ENCODE measurements at places on chromosomes 11 and 22.

GRCh38 chr11:77776455-77776854 is 44.1 kb downstream of the RSF1 start:
- DNase-seq, result no peak

GRCh38 chr11:38256436-38256835 is 1658.4 kb upstream of the RAG2 start:
- DNase-seq, result no peak

- DNase-seq, result no peak
Observed at GRCh38 chr11:75896843-75897419, 81.9 kb downstream of the UVRAG start.

DNA sequence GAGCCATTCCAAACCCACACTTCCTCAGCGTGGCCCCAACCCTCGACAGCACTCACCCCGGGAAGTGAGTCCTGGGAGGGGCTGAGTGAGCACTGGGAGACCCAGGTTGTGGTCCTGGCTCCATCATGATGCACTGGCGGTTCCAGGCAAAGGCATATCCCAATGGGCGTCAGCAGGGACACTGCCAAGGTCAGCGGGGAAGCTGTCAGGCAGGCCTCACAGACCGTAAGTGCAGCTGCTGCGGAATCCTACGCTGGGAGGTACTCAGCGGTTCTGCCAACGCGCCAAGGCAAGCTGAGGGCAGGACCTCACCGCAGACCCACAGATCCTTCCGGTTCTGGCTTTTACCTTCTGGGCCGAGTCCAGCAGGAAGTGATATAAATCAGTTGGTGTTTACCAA is 1.4 kb upstream of the GAL3ST1 start:
- DNase-seq, result no peak

- DNase-seq, result no peak
Observed at GRCh38 chr11:2787816-2788167, 88.0 kb upstream of the KCNQ1OT1 start.

DNA sequence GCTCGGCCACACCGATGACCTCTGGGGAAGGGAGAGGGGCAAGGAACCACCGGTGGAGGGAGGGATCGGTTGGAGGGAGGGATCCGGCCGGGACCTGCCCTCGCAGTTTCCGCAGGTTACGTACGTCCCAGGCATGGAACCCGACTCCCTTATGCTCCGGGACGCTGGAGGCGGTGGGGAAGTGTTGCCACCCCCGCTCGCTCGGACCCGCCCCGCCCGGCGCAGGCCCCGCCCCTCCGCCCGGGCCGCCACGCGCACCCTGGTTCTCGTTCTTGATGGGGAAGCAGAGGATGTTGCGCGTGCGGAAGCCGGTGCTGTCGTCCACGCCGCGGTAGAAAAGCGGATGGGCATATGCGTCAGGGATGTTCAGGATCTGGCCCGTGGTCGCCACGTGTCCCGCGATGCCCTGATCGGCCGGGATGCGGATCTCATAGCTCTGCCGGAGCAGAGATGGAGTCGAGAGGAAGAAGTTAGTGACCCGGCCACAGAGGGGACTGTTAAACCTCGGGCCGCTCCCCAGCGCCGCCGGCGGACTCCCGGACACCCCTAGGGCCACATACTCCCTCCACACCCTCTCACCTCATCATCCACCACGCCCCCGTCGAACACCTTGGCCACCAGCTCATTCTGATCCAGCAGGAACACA is 89.8 kb downstream of the PDE2A start:
- DNase-seq, result peak; percentile 35

DNA sequence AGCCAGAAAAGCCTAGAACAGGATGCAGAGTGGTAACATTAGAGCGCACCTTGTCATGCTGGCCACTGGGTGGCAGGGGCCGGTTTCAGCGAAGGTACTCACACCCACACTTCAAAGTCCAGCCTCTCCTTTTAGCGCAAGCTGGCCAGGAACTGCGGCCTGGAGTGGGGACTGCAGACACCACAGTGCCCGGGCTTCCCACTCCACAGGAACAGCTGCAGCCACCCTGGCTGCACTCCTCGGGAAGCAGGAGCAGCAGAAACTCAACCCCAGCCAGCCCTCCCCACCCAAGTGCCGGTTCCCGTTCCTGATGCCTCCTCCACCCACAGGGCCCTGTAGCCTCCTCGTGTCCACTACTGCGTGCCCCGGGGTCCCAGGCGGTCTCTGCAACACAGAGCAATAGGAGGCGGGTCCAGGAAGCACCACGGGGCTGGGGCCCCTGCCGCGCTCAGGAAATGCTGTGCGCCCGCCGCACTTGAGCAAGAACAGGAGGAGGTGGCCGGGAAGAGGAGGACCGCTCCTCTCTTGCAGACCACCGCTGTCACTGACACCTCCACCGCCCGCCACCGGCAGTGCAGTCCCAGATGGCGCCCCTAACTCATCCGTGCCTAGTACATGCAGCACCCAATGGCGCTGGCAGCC is 2.2 kb downstream of the RFPL2 start:
- DNase-seq, result no peak

GRCh38 chr11:134727204-134727603 is 315.2 kb upstream of the B3GAT1 start:
- no peak for DNase-seq

- DNase-seq, result no peak
Observed at GRCh38 chr11:126420698-126421256, 65.3 kb downstream of the ST3GAL4 start.

DNA sequence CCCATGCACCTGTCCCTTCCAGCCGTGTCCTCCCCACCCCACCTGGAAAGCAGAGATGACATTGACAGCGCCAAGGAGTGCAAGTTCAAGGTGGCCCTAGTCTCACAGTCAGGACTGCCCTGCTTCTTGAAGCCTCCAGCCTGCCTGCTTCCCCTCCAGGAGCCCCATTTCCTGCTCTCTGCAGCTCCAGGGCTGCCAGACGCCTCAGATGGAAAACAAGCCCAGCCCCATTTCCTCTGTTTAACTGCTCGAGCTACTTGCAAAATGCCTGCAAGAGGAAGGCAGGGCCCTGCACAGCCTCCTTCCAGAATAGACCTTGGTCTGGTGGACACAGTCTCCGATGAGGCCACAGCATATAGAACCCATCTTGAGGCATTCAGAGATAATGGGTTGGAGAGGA is 5.0 kb upstream of the DGKZ start:
- no peak for DNase-seq

DNA sequence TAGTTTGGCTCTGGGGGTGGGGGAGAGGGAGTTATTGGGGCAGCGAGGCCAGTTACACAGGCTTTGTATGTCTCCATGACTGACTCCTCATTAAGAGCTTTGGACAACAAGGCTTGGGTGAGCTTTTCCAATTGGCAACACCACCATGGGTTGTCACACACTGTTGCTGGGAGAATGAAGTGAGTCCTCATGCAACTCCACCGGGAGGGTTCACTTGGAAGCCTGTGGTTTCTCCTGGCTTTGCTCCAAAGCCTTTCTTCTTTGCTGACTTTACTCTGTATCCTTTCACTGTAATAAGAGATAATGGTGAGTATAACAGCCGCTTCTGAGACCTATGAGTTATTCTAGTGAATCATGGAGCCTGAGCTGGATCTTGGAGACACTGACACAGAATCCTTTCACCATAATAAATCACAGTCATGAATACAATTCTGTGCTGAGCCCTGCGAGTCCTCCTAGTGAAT is 24.9 kb downstream of the EIF3F start:
- no peak for DNase-seq

DNA sequence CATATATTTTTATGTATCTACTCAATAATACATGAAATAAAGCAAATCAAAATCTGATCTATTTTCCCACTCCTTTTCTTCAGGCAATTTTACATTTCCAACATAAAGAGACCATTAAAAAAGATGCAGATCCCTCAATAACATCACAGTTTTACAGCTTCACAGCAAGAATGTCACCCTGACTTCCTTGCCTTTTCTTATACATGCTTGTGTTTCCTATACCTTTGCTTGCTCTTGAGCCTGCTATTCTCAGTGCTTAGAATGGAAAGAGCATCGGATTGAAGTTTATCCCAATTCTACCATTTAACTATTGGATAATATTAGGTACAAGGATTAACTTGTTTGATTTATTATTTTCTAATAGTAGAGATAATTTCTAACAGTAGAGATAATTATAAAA is 176.7 kb downstream of the CNTN5 start:
- DNase-seq, result no peak

DNA sequence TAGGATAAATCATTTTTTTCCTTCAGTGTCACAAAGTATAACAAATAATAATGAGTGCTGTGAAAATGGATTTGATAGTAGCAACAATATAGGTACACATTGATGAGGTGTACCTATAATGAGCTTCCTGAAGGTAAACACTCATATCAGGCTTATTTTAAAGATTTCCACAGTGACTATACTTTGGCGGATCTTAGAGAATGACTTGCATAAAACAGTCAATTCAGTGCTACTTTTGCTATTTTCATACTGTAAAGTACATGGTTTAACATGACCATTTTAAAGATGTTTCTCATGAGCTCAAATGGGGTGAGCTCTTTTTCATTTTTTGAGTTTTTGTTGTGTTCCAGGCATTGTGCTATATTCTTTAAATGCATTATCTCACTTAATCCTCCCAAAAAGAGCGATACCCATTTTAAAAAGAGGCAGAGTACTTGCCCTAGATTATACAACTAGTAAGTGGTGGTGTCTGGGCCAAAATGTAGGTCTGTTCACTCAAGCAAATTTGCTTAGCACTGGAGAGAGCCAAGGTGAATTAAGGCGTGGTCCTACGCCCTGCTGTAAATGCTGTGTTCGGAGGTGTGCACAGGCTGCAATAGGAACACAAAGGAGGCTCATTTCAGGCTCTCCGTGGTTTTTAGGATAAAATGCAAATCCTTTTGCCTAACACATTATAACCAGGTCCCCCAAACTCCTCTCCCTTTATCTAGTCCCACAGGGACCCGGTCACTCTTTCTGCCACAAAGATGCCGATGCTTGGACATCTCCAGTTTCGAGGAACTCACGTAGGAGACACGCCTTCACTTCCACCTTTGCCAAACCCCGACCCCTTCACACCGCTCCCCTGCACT is 617 bp upstream of the ALKBH3 start:
- DNase-seq, result no peak

DNA sequence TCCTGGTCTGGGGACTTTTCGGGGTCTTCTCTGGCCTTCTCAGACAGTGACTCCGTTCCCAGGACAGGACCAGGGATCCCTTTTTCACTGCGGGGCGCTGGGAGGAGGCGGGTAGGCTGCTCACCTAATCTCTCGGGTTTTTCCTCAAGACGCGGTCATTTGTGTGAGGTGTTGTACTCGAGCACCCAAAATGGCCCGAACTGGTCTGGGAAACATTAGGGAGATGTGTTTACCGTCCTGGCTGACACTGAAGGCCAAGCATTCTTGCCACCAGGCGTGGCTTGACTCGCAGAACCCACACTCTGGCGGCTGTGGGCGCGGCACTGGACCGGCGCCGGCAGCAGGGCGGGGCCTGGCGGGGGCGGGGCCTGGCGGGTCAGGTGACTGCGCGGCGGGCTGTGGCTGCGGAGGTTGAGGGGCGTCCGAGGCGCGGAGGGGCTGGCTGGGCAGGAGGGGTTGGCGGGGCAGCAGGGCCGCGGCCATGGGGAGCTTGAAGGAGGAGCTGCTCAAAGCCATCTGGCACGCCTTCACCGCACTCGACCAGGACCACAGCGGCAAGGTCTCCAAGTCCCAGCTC is at the start of gene SWAP70:
TSS of gene SWAP70 (plus strand) at position 379 of the 577 bp plus-strand sequence. CDS start at position 482, 103 bp downstream.
- peak; percentile 68 for DNase-seq

DNA sequence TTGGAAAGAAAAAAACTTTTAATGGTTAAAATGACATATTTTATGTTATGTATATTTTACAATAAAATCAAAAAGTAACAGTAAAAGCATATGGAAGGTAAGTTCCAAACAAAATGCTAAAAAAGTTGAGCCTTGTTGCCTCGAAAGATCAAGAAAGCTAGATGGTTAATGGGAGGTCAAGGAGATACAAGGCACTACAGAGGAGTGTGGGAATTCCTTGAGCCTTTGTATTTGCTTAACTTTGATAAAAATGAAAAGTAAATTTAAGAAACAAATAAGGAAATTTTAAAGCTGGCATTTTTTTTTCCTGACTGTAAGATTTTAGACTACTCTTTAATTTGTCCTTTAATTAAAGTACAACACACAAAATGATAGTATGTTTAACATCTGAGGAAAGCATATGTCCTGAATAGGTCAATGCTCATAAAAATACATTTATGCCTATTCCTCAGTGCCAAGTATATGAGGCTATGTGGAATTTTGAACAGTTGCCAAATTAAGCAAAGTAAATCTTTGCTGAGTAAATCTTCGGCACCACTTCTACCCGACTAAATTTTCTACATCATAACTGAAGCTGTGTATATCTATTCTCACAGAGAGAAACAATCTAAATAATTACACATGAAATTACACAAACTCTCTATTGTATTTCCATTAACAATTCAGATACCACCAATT is 108.8 kb downstream of the TTC28 start:
- DNase-seq, result no peak

- DNase-seq, result no peak
Observed at GRCh38 chr11:30818721-30819120, 232.6 kb upstream of the MPPED2 start.

DNA sequence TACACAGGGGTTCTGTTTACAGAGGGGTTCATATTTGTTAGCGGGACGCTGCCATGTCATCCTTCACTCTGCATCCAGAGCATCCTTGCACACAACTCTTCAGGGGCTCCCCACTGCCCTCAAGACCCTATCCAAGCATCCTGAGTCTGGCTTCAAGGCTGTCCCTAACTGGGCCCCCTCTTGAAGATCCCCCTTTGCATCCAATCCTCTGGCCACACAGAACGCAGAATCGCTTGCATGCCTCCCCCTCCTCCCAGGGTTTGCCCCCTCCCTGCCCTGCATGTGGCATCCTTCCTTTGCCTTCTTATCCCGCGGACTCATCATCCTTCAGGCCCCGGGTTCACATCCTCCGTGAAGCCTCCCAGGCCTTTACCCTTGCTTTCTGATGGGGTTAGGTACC is 18.6 kb downstream of the C1QTNF6 start:
- no peak for DNase-seq

GRCh38 chr11:33399421-33399820 is 142.2 kb downstream of the HIPK3 start:
- no peak for DNase-seq

- DNase-seq, result peak; percentile 23
Observed at GRCh38 chr11:47980907-47981621, 705 bp downstream of the PTPRJ start.

DNA sequence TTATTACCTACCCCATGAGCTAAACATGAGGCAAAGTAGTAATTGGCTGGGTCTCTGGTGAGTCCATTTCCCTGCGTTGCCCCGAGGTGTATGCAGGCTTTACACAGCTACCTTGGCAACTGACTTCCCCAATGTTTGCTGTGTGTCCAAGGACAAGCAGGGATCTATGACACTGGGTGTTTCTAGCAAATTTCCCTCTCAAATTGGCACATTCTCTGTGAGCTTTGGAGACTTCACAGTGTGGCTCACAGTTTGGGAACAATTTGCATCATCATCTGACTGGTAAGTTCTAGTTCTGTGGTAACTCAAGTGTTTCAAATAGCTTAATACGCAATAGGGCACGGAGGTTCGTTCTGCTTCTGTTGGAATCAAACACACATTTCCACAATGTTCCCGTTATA is 12.5 kb downstream of the NNMT start:
- no peak for DNase-seq

All from T-helper 9 cell (primary cell).